Activated gamma-delta T cell treated with Interleukin-2 at 50 U/mL for 16 hours (primary cell): ENCODE measurements at places on chromosomes 4 and X.

GRCh38 chr4:11966782-11967181 is 538.1 kb upstream of the HS3ST1 start:
- no peak for DNase-seq

DNA sequence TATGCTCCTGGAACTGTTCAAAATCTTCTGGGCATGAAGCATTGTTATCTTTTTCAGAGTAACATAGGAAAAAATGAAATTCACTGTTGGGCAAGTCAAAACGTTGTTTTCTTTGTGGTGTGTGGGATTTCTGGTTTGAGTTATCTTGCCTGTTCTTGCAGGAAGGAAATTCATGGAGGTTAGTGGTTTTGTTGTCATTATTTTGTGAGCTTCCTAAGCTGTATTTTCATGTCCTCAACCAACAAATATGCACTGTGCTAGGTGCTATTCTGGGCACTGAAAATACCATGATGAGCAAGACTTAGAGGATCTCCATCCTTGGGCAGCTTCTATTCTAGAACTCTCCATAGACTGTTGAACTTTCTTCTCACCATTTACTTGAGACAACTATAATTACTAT is 16.9 kb downstream of the SPINK2 start:
- DNase-seq: no peak

- DNase-seq: no peak
Measured at GRCh38 chr4:37595875-37596680, 90.1 kb downstream of the RELL1 start.

GRCh38 chr4:139177869-139178619 is 1.0 kb upstream of the ELF2 start:
- DNase-seq: peak; percentile 82

GRCh38 chrX:71095981-71096759 is 519 bp downstream of the FOXO4 start:
- peak; percentile 59 for DNase-seq

GRCh38 chr4:144650311-144651005 is 4.5 kb downstream of the HHIP start:
- DNase-seq: no peak

GRCh38 chrX:107213477-107213876 is 7.1 kb downstream of the DNAAF6 start:
- no peak for DNase-seq

DNA sequence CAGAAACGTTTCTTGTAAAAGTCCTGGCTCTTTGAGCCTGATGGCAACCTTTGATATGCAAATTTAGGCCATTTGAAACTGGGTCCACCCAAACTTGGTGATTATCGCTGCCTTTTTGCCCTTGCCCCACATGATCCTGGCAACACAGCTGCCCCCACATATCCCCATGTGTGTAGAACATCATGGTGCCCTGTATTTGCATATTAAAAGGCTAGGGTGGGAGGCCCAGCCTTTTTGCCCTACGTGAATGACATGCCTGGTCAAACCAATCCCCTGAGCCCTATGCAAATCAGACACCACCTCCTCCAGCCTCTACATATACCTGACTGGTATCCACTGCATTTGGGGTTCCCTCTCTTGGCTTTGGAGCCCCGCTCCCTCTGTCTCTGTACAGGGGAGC is 202.4 kb downstream of the MAB21L2 start:
- no peak for DNase-seq

DNA sequence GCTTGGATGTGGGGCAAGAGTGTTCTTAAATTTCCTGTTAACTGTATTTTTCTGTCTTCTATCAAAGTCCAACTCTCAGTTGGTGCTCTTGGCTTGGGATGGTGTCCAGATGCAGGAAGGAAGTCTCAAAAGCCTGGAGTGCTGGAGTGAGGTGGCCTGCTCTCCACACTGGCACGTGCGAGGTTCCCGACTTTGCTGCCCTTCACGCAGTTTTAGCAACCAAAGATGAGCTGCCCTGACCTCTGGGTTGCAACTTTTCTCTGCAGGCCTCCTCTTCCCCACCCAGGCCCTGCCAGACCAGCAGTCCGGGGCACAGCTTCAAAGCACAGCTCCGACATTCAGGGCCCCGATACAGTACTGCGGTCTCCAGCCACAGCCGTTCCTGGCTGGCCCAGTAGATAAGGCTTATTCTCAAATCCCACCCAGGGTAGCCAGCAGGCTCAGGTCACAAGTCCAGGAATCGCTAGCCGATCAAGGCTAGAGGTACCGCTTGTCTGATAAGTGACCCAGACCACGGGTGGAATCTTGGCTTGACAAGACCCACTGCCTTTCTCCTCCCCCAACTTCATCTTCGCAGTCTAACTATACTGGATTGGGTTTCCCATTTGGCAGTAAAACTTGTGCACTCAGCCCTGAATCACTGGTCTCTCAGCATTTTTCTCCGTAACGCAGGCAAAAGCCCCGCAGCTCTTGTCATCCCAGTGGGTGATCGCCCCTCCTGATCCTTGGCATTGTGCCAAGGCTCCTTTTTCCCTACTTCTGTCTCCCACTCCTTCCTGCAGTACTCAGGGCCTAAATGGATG is 21.8 kb upstream of the JADE1 start:
- no peak for DNase-seq

DNA sequence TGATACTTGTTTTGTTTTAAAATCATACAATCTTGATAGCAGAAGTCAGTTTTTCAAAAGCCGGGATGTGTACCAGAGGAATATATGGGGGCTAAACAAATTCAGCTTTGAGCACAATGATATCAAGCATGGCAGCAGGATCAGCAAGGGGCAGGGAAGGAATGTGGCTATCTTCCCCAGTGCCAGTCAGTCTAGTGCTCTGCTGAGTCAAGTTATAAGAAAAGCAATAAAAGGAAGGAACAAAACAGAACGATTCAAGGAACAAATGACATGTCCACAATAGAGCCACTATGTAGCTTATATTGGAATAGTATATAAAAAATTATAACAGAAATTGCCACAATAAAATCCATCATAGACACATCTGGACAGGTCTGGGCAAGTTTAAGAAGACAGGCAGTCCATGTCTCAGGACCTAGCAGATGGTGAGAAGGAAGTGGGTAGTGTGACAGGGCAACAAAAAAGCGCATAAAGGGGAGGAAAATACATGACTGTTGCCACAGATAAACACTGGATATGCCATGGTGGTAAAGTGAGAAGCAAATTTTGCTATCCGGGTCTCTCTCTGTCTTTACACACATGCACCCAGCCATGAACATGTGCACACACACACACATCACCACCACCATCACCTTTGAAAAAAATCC is 518.2 kb upstream of the HTR2C start:
- no peak for DNase-seq

DNA sequence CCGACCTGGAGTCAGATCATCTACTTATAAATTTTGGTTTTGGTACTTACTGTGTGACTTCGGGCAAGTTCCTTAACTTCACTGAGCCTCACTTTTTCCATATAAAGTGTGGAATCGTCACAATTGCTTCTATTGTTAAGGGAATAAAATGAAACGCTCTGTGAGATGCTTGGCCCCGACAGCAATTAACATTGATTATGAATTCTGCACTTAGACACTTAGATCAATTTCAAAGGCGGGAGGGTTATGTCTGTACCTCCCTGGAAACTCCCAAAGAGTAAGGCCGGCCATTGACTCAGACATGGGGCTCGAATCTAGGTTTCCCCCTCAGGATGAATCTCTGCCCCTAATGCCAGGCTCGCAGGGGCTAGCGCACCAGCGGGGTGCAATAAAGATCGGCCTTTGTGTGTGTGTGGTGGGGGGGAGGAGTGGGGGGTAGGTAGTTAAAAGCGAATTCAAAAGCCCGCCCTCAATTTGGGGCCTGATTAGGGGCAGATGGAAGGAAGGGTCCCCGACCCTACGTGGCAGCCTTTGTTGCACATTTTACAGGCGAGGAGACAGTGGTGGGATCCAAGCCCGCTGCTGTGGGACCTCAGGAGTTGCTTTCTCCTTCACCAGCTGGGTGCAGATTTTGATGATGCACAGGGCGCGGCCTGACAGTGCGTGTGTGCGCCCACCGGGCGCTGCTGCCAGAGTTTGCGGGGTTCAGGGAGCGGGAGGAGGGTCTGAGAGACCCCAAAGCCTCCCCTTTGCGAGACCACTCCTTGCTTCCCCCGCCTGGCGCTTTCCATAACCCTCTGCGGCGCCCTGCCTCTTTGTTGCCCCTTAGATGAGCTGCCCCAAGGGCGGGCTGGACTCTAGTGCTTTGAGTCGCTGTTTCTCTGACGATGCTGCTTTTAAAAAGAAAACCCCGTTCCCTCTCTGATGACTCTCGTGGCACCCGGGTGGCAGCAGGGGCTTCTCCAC is 9.6 kb downstream of the MSX1 start:
- DNase-seq: no peak

GRCh38 chr4:76384052-76384451 is 36.9 kb downstream of the CCDC158 start:
- no peak for DNase-seq

- peak; percentile 51 for DNase-seq
Measured at GRCh38 chr4:113682730-113683537, 78.6 kb downstream of the CAMK2D start.

GRCh38 chr4:183154701-183155391 is 55.8 kb downstream of the WWC2 start:
- no peak for DNase-seq

GRCh38 chr4:133592591-133592990 is 443.5 kb downstream of the PCDH10 start:
- DNase-seq: no peak

DNA sequence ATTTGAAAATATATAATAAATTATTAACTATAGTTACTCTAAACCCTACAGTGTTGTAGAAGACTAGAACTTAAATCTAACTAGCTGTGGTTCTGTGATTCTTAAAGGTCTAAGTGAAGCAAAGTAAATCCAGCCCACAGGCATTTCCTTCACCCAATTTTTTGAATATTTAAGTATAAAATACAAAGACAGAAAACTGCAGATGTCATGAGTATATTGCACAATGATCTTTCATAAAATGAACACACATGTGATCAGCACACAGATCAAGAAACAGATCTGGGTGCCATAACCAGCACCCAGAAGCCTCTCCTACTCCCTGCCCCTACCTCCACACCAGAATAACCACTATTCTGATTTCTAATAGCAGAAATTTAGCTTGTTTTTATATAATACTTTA is 82.9 kb downstream of the CAMK2D start:
- no peak for DNase-seq

DNA sequence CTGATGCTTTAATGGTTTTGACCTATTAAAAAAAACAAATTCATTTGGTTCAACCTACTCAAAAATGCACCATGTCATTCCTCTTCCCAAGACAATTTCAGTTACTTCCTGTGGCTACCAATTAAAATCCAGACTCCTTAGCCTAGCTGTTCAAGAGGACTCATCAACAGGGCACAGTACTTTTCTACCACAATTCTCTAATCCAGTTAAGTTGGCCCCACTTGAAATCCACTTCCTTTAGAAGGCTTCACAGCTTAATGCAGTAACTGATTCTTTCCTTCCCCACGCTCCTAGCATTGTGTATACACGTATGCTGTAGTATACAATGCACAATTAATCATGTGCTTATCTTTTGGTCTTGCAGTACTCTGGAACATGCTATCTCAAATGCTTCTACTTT is 129.8 kb downstream of the UGT8 start:
- DNase-seq: no peak

GRCh38 chr4:159455675-159456237 is 352.9 kb downstream of the RAPGEF2 start:
- DNase-seq: no peak

GRCh38 chr4:119526786-119527550 is 101.6 kb downstream of the PDE5A start:
- DNase-seq: no peak

GRCh38 chrX:107823456-107823855 is 2.2 kb upstream of the MID2 start:
- no peak for DNase-seq

GRCh38 chr4:112704991-112705845 is 68.3 kb downstream of the LARP7 start:
- DNase-seq: no peak

DNA sequence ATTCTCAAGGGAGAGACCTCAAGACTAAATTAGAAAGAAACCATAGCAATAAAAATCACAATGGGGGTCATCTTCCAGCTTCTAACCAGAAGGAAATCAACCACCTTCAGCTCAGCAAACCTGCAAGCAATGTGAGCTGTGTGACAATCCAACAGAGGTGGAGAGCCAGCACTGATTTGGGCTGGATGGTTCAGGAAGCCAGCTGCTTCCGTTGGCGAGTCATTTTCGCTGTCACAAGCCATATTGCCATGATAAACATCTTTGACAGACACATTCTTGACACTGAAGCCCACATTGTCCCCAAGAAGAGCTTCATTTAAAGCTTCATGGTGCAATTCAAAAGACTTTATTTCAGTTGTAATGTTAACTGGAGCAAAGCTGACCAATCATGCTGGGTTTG is 22.7 kb downstream of the F8A1 start:
- DNase-seq: no peak

- no peak for DNase-seq
Measured at GRCh38 chrX:51421972-51422597, 74.3 kb downstream of the NUDT11 start.

GRCh38 chr4:5472160-5472591 is 236.2 kb downstream of the EVC2 start:
- no peak for DNase-seq

DNA sequence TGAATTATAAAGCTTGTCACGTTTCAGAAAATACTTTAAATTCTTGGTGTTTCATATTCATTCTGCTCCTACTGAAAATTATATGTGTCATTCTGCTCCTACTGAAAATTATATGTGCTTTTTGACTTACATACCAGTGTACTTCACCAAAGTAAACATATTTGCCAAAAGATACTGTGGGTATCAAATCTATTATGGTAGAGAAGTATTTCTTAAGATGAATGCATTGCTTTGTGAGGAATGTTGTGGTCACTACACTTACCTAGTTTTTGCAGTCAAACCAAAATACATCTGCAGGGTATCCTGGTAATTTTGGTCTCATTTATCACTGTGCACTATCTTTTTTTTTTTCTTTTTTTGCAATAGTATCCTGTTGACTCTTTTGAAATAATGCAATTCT is 287.7 kb upstream of the MAD2L1 start:
- no peak for DNase-seq

- no peak for DNase-seq
Measured at GRCh38 chr4:10491401-10491800, 34.2 kb upstream of the ZNF518B start.

GRCh38 chr4:11223311-11223710 is 205.4 kb downstream of the HS3ST1 start:
- DNase-seq: no peak

GRCh38 chr4:151866592-151866918 is 105.7 kb upstream of the GATB start:
- no peak for DNase-seq

DNA sequence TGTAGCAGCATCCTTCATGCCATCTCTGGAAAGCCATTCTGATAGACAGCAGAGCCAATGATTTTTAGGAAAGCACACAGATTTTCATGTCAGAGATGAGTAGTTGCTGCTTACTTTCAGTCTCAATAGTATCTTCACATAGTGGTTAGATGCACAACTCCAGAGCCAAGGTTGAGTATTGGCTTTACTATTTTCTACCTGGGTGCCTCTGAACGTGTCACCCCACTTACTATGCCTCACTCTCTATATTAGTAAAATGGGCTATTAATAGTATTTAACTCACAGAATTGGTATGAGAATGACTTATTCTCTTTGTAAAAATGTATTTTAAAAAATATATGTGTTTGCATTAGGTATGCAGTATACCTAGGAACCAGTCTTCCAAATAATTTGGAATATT is 108.8 kb upstream of the STIM2 start:
- DNase-seq: no peak

GRCh38 chr4:71907782-71908181 is 123.9 kb upstream of the GC start:
- no peak for DNase-seq

- DNase-seq: no peak
Measured at GRCh38 chrX:48028091-48028490, 21.3 kb downstream of the SPACA5 start.
